Dermis blood vessel endothelial cell (primary cell): ENCODE measurements at places on chromosomes 7 and 10.

DNA sequence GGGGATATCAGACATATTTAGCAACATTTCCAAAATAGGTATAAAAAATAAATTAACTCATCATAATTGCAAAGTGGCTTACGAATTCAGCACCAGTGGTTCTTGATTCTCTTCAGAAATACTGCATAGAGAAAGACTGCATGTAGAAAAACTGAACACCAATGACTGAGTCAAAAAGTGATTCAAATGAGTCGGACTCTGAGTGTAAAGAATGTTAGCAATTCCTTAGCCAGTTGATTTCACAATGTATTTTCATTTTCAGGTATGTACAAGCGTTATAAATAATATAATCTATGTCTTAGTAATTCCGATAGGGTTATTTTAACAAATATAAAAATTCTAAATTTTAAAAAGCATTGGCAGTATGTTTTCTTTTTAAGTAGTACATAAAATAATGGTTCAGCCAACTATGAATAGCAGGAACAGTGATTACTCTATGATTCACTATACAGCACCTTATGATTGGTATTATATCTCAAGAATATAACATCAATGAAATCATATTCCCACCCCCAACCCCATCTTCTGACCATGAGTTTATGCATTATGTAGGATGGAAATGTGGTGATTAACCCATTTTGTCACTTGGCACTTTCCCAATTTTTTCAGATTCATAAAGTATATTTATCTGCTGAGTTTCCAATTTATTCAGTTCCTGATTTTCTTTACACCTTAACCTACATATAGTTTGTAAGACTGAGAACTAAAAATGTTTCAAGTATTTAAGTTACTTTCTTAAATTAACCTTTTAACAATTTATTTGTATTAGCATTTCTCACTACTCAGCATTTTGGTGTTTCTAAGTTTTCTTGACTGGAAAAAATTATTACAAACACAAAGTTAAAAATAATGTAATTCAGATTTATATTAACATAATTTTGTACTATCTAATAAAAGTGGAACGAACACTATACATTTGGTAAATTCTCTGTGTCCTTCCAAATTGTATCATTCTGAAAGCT, 33.9 kb downstream of the DNAJC1 start:
- DNase-seq, result peak; percentile 14

DNA sequence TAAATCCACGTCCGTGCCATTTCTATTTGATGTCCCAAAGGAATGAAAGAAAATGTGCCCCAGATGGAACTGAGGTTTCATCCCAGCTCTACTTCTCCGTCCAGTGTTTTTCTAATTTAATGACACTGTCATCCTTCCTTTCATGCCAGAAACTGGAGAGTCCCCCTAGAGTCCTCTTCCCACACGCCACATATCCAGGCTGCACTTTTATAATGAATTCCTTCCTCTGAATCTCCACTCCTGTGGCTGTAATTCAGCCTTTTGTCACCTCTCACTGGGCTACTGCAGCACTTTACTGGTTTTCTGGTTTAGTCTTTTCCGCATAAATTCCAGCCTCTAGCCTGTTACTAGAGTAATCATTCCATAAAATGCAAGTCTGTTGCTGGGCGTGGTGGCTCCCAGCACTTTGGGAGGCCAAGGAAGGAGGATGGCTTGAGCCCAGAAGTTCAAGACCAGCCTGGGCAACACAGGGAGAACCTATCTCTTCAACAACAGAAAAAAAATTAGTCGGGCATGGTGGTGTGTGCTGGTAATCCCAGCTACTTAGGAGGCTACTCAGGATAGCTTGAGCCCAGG, 142.6 kb upstream of the RHEB start:
- no peak for DNase-seq

- peak; percentile 34 for DNase-seq
Observed at GRCh38 chr7:107659666-107660065, 962 bp upstream of the SLC26A4 start.

DNA sequence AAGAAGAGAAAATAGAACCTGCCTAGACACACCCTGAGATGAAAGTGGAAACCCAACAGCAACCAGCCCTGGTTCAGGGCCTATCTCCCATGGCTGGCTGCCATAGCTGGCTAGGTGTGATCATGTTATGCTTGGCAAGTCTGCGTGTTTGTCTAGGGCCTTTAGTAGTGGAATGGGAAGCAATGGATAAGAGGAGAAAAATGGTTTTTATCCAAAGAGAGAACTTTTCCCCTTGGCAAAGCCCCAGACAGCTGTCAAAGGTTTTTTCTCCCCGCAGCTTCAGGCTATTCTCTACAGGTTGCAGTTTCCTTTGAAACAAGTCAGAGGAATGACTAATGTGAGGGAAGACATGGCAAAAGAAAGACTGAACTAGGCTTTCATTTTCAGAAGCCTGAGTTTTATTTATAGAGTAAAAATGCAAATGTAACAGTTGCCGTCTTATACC, 161.5 kb downstream of the SEMA3D start:
- DNase-seq, result peak; percentile 34

DNA sequence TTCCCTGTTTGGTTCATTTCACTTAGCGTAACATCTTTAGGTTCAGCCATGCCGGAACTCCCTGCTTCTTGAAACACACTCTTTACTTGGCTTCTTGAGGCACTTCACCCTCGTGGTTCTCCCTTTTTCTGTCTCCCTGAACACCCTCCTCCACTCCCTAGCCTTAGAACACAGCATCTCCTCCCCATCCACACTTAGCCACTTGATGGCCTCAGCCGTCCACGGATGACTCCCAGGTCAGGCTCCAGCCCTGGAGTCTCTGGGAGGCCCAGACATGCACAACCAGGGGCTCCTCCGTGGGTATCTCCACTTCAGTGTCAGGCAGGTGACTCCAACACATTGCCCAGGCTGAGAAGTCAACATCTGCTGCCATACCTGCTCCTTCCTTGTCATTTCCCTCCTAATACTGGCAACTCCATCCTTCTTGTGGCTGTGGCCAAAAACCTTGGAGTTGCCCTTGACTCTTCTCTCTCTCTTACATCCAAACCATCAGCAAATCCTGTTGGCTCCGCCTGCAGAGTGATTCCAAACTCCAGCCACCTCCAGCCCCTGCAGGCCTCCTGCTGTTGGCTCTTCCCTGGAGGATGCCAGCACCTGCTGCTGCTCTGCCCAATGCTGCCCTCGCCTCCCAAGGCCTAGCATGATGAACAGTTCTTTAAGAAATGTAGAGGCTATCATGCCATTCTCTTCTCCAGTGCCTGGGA, 8.4 kb upstream of the INMT start:
- peak; percentile 43 for DNase-seq

DNA sequence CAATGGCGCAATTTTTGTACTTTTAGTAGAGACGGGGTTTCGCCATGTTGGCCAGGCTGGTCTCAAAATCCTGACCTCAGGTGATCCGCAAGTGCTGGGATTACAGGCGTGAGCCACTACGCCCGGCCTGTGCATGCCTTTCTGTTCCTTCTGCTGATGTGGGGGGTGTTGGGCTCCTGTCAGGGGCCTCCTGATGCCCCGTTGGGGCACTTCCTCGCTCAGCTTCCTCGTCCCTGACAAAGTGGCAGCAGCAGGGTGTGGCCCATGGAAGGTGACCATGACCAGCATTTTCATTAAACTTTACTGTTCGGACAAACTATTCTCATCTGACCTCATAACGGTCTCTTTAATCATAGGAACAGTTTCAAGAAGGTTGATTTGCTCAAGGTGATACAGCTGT, 69.4 kb downstream of the TBXAS1 start:
- DNase-seq, result no peak

GRCh38 chr7:133501771-133502170, 248.9 kb downstream of the EXOC4 start:
- no peak for DNase-seq

- peak; percentile 82 for DNase-seq
Observed at GRCh38 chr10:28241741-28242399, 61.0 kb downstream of the MPP7 start.
